ENCODE measurements at places on chromosomes 13 and 19.

- DNase-seq = no peak
These were observed 85.2 kb downstream of the LRRC63 start for GRCh38 chr13:46296921-46297320.

DNA sequence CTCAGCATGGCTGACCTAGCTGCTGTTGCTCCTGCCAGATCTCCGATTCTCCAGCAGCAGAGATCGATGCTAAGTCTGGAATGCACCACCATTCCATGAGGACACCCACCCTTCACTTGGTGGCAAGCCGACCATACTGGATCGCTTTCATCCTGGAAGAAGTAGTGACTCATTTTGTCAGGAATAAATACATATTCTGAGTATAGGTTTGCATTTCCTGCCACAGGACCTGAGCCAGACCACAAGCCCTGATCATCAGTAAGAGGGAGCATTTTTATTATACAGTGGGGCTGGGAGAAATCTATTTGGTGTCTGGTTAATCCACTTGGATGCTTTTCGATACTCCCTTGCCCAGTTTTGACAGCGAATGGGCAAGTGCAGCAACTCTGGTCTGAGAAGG lies 10.9 kb upstream of the KCTD15 start:
- DNase-seq = no peak

DNA sequence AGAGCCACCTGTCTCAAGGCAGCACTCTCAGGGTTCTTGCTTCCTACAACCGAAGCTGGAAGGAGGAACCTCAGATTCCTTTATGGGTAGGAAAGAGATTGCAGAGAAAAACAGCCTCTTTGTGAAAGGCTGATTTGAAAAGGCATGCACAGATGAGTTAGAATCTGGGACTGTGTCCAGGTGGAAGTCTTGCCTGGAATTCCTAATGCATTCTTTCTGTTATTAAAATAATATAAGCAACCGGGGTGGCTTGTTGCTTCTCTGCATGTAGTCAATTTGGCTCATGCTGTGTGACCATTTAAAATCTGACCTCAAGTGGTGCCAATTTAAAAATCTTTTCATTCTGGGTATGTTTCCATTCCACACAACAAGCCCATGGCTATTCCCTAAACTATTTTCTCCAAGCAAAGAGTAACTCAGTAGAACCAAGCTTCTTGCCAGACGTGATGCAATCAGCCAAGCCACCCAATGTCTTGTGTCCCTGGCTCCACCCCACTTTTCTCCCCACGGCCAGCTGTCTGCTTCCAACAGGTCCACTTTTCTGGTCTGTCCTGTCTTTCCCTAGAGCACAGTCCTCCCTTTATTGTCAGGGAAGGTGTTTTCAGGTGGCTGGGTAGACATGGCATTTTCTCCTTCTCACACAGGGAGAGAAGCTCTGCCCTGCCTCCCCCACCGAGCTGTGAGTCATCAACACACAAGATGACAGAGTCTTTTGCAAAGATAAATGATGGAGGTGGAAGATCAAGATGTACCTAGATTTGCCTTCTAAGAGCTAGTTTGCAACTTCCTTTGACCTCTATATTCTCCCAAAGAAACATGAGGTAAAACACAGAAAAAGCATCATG lies 394.3 kb downstream of the FOXO1 start:
- no peak for DNase-seq

DNA sequence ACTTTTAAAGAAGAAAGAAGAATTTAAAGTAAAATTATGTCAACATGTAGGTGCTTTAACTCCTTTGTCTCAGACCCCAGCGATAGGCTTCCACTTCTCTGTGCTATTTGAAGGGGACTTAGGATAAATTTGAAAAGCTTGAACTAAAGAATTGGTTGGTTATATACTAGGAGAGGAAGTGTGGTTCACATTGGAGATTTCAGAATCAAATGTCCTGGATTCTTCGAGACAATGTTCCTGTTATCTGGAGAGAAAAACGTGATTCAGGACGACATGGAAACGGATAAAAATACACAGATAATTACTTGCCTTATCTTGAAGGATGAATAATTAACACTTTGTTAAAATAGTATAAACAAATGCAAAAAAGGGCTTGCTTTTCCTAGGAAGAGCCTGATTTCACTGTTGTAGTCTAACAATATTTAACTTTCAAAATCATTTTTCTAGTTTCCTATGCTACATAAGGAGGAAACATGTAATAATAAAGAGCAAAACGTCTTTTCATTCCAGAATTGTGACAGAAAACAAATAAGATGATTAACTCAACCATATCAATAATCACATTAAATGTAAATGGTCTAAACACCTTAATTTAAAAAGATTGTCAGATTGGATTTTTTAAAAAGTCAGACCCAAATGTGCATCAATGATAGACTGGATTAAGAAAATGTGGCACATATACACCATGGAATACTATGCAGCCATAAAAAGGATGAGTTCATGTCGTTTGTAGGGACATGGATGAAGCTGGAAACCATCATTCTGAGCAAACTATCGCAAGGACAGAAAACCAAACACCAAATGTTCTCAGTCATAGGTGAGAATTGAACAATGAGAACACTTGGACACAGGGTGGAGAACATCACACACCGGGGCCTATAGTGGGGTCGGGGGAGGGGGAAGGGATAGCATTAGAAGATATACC lies 724 bp upstream of the ZNF780A start:
- no peak for DNase-seq

DNA sequence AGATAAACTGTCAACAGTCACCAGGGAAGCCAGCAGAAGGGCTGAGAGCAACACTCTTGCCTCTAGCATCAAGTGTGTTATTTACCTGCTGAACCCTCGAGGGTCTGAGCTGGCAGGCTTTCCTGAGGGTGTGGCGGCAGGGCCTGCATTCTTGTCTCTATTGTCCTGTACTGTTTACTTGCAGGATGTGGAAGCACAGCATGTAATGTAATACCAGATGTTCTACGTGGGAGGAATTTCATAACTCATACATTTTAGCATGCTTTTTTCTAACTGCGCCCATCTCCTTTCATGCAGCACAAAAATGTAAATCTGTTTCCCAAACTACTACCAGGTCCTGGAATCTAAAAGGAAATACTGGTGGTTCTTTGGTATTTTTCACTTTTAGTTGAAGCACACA lies 153.1 kb downstream of the RGCC start:
- DNase-seq = peak; percentile 11

GRCh38 chr13:103772576-103772975 lies 706.4 kb upstream of the SLC10A2 start:
- DNase-seq = no peak

DNA sequence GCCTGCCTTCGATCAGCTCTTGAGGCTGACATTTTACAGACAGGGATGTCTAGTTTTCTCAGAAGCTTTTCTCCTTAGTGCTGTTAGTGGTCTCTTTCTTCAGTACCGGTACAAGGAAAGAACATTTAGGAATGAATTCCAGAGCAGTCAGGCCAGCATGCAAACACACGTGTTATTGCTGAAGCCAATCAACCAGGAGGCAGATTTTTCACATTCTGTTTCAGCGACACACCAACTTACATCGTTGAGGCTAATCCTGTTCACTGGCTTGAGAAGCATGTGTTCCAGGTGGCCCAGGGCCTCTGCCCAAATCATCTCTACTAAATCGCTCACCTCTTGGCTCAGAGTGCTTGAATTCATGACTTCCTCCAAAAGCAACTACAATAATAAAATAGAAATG lies 19.2 kb downstream of the PARP4 start:
- no peak for DNase-seq

DNA sequence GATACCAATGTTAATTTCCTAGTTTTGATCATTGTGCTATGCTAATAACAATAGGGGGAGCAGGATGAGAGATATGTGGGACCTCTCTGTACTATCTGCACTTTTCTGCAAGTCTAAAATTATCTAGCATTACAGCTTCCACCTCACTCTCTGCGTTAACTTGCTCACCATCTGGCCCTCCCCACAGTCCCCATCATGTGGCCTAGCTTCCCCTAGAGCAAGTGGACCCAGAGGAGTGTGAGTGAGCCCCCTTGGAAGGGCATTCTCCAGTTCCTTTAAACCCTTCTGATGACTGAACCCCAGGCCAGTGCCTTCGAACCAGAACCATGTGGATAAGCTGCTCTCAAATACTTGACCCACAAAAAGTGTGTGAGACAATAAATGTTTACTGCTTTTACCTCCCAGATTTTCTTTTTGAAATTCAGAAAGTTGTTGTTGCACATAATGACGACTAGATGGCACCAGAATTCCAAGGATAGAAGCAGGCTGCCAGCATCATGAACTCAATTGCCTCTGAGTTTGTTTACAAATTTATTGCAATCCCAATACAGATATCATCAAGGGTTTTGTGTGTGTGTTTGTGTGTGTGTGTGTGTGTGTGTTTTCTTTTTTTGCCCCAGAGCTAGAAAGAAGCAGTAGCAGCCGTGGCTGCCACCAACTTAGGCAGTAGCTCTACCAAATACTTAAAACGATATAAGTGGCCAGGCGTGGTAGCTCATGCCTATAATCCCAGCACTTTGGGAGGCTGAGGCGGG lies 49.0 kb upstream of the ZNF780A start:
- DNase-seq = peak; percentile 5

DNA sequence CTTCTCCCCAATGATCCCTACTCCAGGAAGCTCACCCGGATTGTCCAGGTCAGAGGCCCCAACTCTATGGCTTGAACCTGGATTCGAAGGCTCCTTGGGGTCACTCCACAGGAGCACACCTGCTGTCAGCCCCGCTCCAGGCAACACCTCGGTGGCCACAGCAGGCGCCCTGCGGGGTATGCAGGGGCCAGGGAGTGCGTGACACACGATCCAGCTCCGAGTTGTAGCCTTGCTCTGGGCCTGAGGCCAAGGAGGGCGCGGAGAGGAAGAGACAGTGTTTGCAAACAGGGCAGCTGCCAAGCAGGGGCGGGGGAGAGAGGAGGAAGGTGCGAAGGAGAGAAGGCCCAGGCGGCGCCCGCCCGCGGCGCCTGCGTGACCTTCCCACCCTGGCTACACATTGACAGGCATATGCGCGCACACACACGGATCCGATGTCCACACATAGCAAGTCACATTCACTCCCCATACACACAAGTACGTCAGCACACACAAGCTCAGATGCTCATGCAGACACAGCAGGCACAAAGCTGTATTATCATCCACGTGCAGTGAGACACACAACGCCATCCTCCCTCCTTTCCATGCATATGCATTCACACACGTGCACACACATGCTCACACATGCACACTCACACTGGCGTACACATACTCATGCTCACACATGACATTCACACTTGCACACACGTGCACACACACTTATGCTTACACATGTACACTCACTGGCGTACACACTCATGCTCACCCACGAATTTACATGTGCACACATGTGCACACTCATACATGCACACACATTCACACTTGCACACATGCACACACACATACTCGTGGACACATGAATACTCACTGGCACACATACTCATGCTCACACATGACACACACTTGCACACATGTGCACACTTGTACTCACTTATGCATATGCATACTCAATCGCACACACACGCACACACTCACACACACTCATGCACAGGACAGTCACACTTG lies 10.4 kb downstream of the SBK2 start:
- no peak for DNase-seq

- DNase-seq = no peak
These were observed 32.4 kb downstream of the EPSTI1 start for GRCh38 chr13:42959615-42960014.

DNA sequence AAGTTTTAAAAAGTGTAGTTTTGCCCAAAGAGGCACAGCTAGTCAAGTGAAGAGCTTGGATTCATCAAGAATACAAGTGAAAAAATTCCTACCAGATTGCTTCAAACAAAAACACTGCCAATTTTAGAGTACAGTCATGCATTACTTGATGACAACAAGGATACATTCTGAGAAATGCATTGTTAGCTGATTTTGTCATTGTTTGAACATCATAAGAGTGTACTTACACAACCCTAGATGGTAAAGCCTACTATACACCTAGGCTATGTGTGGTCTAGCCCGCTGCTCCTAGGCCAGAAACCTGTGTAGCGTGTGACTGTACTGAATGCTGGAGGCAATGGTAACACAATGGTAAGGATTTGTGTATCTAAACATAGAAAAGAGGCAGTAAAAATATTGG lies 41.1 kb downstream of the TMTC4 start:
- no peak for DNase-seq

- DNase-seq = no peak
These were observed 10.8 kb downstream of the GATAD2A start for GRCh38 chr19:19416280-19416679.

Measured in NCI-H187 (cell line).